ENCODE measurements at places on chromosomes 12 and 14.

DNA sequence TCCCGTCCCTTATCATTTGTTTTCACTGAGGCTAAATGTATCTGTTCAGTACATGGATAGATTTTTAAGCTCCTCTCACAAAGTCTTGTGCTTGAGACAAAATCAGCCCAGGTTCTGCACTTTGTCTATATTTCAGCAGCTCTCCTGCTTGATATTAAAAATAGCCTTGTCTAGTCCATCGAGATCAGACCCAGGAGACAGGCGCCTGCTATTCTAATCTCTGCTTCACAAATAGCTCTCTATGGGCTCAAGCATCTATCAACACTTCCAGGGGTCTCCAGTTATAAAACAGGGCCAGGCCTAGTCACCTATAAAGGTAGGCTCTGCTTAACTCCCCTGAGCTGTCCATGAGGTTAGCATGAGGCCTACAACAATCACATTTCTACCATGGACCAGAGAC lies 62.5 kb downstream of the ZFP36L1 start:
- no peak for DNase-seq

DNA sequence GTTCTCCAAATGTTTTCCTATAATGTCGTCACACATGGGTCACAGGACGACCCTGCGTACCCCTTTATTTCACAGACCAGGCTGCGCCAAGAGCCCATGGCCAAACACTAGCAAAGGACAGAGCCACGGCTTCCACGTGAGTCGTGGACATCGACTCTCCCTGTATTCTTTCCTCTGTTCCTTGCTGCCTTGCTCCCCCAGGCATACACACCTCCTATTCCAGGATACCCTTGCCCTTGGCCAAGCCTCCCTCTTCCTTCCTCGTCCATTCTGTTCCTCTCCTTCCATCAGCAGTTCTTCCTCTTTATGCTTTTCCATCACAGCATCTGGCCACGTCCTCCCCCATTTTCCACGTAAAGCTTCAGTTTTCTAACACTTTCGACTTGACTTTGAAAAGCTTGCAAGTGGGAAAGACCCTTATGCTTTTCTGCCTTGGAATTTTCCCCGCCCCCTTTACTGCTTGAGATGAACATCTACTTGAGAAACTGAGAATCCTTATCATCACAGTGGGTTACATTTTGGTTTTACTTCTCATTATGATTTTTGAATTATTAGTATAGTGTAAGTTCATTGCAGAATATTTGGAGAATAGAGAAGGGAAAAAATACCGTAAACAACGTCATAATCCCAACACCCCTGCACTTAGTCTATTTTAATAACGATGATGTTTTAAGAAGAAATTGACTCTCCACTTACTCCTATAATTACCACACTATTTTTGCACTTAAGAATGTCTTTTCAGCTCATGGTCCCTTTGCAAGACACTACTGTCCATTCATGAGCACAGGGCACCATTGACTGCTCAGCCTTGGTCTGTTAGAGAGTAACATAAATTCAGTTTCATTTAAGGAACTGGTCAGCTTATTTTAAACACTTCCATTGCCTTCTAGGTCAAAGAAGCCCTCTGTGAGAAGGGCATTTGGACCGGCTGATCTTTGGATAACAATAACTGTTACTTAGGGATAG lies 15.8 kb upstream of the NINJ2 start:
- no peak for DNase-seq

- DNase-seq: no peak
Observed at GRCh38 chr12:96075560-96075959, 40.2 kb upstream of the LTA4H start.

GRCh38 chr12:67701121-67701520 lies 52.6 kb downstream of the DYRK2 start:
- DNase-seq: no peak

DNA sequence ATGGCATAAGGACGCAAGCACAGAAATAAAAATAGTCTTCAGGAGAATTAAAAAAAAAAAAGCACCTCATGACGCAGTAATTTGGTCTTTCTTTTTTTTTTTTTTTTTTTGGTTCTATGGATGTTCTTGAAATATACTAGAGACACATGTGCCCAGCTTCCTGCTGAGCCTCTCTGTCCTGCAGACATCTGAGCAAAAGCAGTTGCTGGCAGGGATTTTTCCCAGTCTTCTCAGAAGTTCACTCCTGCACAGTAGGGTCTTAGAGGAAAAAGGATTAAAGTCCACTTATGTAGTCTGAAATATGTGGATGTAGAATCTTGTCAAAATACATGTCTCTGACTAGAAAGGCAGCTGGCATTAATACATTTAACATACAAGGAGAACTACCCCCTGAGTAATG lies 1888.1 kb upstream of the SEL1L start:
- no peak for DNase-seq

DNA sequence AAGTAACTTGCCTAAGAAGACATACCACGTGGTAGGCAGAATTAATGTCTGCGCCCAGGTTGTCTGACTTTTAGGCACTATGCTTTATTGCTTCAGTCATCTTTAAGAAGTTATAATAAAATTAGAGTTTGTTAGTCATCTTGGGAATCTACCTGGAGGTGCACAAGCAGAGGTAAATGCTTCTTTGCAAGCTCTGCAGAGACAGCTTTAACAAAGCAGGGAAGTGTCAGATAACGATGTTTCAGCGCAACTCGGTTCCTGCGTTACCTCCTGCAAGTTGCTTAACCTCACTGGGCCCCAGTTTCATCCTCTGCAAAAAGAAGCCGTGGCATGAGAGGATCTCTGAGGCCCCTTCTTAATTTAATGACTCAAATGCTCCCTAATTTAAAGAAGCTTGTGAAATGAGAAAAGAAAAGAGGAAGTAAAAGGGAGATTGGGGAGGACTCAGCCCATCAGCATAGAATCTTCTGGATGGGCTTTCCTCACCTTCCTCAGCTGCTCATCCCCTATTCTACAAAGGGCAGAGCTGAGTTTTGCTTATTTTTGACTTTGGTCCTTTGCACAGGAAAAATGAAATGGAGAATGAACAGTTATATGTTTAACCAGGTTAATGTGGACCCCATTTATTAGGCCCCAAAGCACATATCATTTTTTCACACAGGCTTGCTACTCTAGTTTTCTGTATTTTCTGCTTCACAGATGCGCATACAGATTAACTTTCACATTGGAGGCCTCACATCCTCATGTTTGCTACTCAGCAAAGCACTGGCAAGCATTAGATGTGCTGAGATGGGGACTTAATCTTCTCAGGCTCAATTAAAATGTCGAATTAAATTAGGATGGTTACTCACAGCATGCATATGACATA lies 5.1 kb downstream of the ARHGDIB start:
- no peak for DNase-seq

DNA sequence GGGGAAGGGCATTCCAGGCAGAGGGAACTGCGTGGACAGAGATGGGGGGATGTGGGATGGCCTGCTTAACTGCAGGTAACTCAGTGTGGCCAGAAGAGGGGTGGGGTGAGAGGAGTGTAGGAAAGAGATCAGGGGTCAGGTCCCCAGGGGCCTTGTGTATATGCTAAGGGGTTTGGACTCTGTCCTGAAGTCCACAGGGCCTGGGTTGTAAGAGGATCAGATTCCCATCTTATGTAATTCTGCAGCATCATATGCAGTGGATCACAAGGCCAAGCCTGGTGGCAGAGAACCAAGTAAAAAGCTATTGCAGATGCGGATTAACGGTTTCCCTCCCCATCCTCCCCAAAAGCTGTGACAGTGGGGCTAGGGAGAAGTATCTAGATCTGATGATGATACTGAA lies 8.7 kb downstream of the TCTN1 start:
- DNase-seq: no peak

DNA sequence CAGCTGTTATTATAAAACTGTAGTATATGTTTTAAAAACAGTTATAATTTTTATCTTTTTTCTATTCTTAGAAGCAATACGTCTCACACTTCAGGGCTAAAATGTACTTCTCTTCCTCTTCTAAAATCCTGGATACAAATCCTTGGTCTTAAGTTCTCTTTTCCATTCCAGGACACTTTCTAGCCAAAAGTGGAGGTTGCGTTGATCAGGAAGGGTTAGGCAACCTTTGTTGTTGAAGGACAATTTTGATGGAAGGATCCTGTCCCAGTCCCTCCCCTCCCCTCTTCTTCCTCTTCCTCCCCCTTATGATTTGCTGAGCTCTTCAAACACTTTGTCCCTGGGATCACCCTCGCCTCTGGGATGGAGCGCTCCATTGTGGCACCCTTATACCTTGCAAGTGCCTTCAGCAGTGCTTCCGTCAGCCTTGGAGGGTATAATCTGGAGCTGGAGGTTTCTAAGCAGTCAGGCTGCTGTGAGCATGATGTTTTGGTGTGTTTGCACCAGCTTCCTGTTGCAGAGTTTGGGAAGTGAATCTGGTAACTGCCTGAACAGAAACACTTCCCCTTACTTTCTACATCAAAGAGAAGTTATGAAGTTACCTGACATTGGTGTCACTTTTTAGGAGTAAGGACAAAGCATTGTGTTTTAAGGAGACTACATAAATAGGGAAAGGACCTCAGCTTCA lies 87.4 kb upstream of the SLC38A2 start:
- DNase-seq: no peak

DNA sequence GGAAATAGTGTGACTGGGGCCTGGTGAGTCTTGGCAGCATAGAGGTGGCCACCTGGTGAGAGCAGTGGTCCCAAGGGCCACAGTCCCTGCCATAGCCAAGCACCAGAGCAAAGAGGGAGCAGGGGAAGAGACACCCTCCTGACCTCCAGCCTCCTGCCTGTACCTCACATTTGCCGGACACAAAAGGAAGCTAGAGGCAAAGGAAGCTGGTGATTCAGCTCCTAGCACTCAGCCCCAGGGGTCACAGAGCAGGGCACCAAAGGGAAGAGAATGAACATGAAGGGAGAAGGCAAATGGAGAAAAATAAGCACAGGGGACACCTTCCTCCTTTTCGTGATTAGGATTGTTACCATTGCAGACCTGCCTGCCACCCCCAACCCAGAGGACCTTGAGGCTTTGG lies 216.8 kb downstream of the ZFP36L1 start:
- no peak for DNase-seq

GRCh38 chr12:109606320-109607028 lies 32.9 kb downstream of the MVK start:
- no peak for DNase-seq

- no peak for DNase-seq
Observed at GRCh38 chr12:75848431-75848925, 183.1 kb downstream of the PHLDA1 start.

DNA sequence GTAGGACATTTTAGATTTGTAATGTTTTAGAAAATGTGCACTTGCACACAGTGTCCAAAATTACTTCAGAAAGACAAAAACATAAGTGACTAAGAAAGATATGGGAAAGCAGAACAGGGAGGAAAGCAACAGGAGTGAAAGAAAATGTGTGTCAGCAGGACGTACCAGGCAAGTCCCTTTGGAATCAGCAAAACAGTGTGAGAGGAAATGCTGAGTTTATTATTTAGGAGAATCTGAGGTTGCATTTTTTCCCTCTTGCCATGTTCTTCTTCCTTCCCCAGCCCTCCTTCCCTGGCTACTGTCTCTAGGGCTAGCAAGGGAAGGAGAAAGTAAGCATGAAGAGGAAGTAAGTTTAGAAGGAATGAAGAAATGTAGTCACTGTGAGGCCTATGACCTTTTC lies 67.7 kb upstream of the CD163 start:
- DNase-seq: no peak

DNA sequence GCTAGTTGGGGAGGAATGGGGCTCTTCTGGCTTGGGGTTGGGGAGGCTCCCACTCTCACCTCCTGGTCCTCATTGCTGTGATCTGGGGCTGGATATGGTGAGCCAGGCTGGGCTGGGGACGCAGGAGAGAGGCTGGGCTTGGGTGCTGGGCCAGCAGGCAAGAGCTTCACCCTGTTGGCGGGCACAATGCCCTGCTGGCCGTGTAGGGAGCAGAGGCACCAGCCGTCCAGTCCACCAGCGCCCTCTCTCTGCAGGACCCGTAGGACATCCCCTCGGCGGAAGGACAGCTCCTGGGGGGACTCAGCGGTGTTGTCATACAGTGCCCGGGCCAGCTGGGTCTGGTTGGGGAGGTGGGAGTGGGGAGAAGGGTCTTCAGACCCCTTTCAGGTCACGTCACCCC lies 4.5 kb downstream of the EFS start:
- no peak for DNase-seq

- DNase-seq: no peak
Observed at GRCh38 chr12:78315028-78315427, 484.3 kb downstream of the NAV3 start.

- no peak for DNase-seq
Observed at GRCh38 chr12:103687253-103687652, 100.2 kb downstream of the STAB2 start.

GRCh38 chr12:119938049-119938667 lies 50.9 kb upstream of the BICDL1 start:
- DNase-seq: peak; percentile 21

DNA sequence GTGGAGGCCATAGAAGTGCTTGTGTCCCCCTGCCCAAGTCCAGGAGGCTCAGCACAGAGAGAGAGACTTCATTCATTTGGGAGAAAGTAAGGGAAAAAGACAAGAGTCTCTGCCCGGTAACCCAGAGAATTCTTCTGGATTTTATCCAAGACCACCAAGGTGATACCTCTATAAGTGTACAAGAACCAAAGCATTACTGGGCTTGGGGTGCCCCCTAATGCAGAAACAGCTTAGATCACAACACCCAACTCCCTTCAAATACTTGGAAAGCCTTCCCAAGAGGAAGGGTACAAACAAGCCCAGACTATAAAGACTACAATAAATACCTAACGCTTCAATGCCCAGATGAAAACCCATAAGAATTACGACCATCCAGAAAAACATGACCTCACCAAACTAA lies 119.7 kb upstream of the PDE3A start:
- DNase-seq: no peak

GRCh38 chr12:88503281-88503703 lies 77.0 kb downstream of the KITLG start:
- no peak for DNase-seq

GRCh38 chr12:45355730-45356129 lies 139.8 kb downstream of the ANO6 start:
- no peak for DNase-seq

GRCh38 chr12:6925540-6926279 lies 2.0 kb upstream of the ATN1 start:
- no peak for DNase-seq

GRCh38 chr12:114846771-114847170 lies 162.8 kb upstream of the TBX3 start:
- DNase-seq: no peak

DNA sequence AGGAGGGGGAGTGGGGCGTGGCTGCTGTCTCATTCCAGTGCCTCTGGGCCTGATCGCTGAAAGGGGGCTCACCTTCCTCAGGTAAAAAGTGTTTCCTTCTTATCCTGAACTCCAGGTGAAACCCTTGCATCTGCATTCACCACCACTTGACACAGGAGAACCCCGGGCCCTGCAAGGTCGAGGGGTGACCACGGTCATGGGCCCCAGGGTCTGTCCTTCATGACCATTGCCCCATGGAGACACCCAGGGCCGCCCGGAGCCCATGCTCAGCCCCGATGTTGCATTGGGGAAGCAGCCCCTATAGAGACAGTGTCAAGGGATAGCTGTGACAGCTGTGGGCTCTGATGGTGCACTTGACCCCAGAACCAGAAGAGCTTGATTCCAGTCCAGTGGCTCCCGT lies 34.4 kb upstream of the DYNC1H1 start:
- no peak for DNase-seq

DNA sequence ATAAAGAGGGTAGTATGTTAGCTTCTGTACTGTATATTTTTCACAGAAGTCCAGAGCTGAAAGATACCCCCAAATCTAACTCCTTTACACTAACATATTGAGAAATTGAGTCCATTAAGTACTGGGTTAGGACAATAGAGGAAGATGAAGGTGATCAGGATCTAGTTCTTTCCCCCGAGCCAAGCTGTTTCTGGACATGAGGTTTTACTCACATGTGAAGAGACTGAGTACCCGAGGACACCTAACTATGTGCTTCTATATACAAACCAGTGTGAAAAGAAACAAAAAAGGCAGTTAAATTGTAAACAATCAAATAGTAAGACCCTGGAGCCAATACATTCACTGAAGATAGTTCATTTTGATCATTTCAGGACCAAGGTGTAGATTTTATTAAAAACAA lies 3.8 kb upstream of the TRHDE start:
- DNase-seq: no peak
